Non-pigmented ciliary epithelial cell (primary cell): ENCODE measurements at places on chromosomes 2 and 18.

DNA sequence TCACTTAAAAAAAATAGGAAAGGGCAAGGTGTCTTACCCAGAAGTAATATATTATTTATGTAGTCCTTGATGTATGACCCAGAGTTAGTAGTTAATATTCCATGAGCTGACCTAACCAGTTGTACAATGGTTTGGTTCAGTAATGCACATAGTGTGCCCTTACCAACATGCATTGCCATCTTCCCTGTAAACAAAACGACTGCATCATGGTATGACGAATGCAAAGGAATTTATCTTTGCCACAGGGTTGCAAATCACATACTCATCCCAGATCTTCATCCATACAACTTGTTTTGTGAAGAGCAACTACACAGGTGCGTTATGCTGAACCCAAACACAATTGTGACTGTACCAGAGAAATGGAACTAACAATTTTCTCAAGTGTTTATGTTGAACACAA, 68.9 kb upstream of the ZSWIM2 start:
- no peak for DNase-seq

DNA sequence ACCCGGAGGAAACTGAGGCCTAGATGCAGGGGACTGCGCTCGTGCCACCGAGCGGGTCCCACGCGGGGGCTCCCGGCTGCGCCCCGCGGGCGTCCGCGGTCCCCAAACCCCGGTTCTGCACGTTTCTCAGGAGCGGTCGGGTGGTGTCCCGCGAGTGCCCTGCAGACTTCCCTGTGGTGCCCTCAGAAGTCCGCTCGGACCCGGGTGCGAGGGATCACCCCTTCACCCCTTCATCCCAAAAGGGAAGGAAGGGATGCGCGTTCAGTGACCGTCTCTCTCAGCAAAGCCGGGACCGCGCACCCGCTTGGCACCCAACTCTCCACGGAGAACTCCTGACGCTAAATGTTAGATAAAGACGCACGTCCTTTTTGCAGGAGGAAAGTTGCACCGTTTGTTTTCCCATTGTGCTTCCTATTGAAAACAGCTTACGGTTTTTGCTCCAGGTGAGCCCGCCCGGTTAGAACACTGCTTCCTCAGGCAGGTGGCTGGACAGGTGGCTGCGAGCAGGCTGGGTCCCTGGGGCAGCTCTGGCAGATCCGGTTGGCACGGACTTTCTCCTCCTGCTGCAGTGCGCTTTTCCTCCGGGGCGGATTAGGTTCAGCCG, 779 bp downstream of the DGKD start:
- DNase-seq = no peak

GRCh38 chr2:219168526-219168925, 1.3 kb downstream of the SLC23A3 start:
- no peak for DNase-seq

DNA sequence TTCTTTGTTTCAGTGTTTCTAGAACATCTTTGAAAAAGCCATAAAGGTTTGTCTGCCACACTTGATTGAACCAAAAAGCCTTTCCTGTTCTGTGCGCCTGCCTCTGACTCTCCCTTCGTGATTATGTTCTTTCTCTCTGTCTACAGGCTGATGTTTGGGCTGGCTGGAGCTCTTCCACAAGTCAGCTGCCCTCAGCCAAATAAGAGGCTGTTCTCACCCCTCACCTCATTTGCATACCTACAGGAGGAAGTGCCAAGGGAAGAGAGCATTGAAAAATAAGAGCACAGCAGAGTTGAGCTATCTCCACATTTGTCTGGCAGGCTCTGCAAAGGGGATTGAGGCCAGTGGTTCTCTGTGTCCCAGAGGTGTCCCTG, 15.8 kb downstream of the INPP5D start:
- DNase-seq = no peak

DNA sequence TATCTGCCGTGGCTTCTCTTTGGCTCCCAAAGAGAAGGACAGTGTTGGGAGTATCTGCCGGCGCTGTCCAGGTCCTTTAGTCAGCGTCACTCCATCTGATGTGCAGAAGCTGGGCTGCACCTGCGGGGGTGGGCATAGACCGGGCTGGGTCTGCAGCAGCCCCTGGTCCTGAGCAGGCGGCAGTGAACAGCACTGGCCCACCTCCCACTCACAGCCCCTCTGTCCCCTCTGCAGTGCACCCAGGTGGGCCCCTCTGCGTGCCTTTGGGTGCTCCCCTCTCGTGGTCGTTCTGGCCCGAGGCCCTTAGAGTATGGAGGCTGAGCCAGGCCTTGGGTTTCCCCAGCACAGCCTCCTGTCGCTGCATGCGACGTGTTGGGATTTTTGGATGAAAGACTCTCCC, 95.7 kb downstream of the USP40 start:
- DNase-seq = no peak

DNA sequence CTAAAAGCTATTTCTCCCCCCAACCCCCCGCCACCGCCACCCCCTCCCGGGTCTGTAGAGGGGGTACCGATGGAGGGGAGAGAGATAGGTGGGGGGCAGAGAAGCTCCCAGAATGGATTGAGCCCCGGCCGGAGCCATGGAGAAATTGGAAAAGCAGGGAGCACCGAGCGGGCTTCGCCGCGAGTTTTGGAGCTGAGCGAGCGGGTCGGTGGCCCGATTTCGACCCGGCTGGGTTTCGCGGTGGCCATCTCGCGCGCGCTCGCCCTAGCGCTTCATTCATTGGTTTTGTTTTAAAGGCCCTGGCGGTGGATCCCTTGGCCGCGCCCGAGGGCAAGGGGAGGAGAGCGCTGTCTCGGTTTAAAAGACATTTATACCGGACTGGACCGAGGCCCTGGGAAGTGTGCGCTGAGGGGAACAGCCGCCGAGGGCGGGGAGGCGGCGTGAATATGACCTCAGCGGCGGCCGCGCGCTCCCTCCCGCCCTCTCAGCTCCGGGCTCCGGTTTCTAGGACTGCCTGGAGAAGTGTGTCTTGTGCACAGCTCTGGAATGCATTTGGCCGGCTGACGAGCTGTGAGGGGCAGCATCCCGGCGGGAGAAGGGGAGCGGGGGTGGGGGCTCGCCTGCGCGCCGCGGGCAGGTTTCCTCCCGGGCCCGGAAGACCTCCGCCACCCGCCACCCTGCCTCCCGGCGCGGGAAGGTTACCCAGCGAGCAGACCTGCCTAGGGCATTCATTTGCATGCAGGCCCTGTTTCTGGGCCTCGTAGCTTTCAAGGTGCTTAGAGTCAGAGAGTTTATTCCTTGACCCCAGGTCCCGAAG, 1.7 kb upstream of the SMAD7 start:
- DNase-seq = no peak

- DNase-seq = no peak
Observed at GRCh38 chr2:106607371-106607770, 120.2 kb downstream of the CD8B2 start.

DNA sequence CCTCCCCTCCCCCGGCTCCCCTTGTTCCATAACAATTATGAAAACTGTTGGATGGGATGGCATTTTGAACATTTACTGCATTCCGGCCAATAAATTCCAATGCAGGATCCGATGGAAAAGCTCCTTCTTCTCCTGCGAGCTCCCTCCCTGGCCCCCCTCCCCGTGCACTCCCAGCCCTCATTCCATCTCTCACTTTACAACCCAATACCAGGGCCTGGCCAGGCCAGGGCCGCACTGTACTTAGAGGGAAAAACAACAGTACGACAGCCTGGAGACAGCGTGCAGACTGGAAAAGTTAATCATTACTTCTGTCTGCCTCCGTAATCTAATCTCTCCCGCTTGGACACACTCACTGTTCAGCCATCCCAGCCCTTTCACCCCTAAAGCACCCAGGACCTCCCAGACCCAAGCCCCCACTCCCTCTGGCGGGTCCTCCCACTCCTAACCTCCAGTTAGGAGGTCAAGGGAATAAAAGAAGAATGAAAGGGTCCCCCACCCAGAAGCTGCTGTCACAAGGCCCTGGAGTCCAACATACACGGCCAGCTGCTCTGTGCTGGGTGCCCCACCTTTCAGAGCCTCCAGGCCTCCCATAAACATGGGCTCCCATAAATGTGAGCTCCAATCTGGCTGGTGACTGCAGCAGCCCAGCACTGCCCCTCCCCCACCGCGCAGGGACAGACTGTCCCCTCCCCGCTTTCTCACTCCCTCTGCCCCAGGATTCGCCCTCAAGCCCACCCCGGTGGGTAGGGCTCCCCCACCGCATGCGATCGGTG, 20.6 kb downstream of the SMAD7 start:
- DNase-seq = no peak
